Mesenteric fat pad (tissue), 1 donor: ENCODE measurements at places on chromosomes 2 and 18. TPM values are rescaled to one million over a fixed set of nuclear protein-coding genes. Genes with fewer than 3 reads are reported as not detected.

CPO gene
- total RNA-seq, result 0.84 TPM

GRCh38 chr2:227460070-227460485 lies 11.9 kb upstream of the AGFG1 start:
- no peak for DNase-seq

CNDP1 gene
- not detected for total RNA-seq

C2orf66 gene
- total RNA-seq, result 0.26 TPM

DNA sequence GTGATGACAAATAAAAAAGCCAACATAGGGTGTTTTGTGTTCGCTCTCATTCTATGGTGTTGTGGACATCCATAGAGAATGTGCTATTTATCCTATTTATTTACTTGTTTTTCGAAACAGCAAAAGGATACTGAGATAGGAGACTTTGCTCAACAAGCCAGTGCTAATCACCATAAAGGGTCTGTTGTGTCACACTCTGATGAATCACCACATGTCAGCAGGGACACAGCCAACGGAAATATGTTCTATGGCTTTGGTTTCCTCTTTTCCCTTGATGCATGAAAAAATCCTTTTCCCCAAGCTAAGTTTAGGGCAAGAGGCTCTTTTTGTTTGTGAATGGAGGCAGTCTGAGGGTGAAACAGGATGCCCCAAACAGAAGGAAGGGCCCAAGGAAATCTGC lies 154.3 kb downstream of the RNF152 start:
- DNase-seq, result no peak

GRCh38 chr18:30971338-30971956 lies 71.1 kb downstream of the DSC3 start:
- no peak for DNase-seq

CAPG gene
- 124 TPM for total RNA-seq

TRABD2A gene
- total RNA-seq, result 6.3 TPM

- DNase-seq, result no peak
These were observed 12.1 kb downstream of the LCLAT1 start for GRCh38 chr2:30459140-30459539.
